ENCODE measurements at places on chromosomes 6 and 20.

GRCh38 chr6:166010136-166010960 is 157.3 kb downstream of the TBXT start:
- no peak for DNase-seq

- DNase-seq, result no peak
Observed at GRCh38 chr20:4546342-4546741, 175.4 kb upstream of the PRND start.

DNA sequence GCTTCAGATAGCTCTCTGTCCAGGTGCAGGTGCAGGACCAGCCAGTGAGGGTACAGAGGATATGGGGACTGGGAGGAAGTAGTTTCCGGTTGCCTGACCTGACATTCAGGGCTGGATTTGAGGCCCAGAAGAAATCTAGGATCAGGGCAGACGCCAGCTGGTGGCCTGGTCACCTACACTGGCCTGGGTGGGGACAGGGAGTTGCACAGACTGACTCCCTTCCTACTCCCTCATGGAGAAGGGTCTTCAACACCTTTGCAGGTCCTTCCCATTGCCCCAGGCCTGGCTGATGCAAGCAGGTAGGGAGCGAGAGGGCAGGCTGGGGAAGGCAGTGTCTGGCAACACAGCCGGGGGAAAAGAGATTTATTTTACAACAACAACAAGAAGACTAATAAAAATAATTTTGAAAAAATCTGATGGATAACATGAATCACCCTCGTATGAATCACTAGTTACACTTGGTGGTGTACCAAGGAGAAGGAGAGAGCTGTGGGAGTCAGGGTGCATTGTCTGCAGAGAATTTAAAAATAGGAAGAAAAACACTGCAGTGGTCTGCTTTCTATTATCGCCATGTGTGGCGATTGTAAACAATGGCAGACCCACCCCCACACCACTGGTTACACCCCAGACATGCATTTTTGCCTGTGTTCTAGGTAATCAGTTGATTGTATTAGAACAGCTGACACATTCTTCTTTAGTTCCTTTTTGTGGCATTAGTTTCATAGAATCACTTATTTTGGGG is 62.3 kb upstream of the SNX9 start:
- DNase-seq, result no peak

DNA sequence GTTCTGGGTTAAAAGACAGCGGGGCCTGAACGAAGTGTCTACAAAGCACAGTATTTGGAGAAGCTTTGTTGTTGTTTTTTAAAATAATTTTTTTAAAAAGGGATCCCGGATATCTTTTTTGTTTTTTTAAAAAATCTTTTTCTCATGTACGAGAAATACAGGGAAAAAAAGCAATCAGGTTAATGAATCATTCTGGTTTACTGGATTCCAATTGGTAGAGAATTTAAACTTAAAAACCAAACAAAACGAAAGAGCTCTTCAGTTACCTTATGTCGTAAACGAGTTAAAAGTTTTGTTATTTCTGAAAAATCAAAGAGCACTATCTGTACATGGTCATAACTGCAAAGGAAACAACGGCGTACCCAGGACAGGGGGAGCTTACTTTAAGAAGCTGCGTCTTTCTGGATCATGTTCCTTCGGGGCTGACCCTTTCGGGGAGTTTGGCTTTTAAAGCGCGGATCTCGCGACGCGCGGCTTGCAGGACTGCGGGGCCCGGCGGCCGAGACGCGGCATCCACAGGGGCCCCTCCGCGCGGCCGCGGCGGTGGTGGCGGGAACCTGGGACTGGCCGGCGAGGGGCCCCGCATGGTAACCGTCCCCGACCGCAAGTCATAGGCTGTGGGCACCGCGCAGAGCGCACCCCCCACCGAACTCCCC is 927 bp downstream of the IL20RA start:
- no peak for DNase-seq

Measured in pons (tissue), 1 donor.